Heart right ventricle (tissue), 16 donors: ENCODE measurements at places on chromosomes 4 and X. TPM values are rescaled to one million over a fixed set of nuclear protein-coding genes. Genes with fewer than 3 reads are reported as not detected.

GRCh38 chr4:168200685-168201084 is 108.3 kb downstream of the ANXA10 start:
- DNase-seq: no peak

GRCh38 chr4:137934911-137935310 is 307.2 kb downstream of the SLC7A11 start:
- DNase-seq: no peak

DNA sequence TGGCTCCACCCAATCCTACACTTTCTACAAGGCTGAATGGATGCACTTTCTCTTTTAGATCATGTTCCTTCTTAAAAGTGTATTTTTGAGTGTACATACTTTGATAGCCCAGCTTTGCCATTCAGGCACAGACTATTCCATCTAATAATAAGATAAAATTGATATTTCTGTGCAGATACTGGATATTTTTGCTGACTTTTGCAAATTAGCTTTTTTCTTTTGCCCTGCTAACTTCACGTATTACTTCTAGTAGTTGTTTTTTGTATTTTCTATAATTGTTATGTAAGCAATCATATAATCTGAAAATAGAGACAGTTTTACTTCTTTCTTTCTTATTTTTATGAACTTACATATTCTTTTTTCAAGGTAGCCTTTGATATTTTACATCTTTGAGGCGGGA is 13.5 kb upstream of the GYPA start:
- DNase-seq: no peak

GRCh38 chr4:140110542-140111215 is 43.3 kb downstream of the MAML3 start:
- DNase-seq: no peak

GRCh38 chr4:159019356-159019755 is 83.5 kb upstream of the RAPGEF2 start:
- peak; percentile 19 for DNase-seq

DNA sequence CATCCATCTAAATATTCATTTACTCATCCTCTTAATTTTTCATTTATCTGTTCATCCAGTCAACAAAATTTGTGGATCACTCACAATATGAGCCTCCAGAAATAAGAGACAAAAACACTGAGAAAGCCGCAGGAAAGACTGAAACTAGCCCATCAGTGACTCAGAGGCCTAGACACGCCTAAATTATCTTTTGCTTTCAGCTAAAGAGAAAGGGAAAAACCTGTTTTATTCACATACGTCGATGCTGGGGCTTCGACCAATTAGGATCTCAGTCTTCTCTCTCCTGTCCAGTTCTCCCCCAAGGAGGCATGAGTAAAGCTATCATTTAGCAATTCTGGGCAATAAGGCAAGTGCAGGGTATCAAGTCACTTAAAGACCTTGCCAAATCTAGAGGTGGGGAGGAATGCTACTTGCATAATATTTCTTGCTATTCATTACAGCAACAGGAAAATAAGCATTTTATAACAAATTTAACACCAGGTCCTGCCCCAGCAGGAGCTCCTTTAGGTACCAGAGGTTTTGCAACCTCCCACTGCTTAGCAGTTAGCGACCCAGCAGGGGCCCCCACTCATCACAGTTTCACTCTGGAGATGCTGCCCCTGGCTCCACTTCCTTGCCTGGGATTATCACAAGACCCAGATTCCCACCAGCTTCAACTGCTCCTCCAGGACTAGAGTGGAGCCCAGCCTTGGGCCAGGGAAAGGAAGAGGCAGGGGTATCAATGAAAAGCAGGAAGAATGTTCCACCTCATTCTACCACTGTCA is 30.1 kb upstream of the TMEM154 start:
- DNase-seq: no peak

GRCh38 chr4:119032921-119033685 is 102.5 kb upstream of the MYOZ2 start:
- DNase-seq: no peak

DNA sequence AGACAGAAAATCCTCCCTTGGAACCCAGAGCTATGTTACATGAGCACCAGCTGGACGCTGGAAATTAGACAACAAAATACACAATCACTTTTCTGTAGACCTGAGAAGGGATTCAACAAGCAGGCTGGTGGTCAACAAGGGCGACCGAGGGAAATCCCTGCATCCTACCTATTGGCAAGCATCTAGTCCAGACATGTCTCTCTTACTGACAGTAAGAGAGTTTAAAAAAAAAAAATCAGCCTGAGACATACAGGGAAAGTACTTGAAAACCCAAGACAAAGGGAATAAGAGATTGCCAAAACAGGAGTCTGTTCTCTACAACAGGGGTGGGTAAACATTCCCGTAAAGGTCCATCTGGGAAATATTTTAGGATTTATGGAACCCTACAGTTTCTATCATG is 108.0 kb downstream of the KDR start:
- DNase-seq: no peak

DNA sequence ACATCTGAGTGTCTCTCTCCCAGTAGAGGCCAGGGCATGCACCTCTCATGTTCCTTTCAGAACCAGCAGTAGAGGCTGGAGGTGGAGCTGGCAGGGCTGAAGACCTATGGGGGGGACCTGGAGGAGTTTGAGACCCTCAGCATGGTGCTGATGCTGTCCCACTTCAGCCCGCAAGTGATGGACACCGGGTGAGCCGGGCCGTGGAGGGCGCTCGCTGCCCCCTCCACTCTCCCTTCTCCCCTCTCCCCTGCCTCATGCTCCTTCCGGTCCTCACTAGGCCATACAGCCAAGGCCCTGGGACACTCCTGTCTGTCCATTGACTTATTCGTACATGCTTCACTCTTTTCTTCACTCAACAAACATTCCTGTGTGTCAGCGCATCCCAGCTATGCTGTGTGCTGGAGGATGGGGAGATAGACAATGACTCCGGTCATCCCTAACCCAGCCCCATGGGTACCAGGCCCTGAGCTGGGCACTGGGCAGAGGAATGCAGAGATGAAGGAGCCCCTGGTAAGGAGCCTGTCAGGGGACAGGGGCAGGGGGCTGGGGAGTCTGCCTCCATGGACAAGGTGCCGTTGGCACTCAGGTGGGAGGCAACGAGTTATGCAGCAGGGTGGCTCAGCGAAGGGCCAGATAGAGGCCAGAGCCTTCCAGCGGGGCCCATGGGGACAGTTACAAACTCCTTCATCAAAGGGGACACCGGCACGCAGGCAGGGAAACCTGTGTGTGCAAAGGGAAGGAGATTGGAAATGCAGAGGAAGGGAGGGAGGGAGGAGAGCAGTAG is 28.4 kb upstream of the WFS1 start:
- DNase-seq: no peak

- DNase-seq: no peak
Measured at GRCh38 chr4:76607266-76607799, 172.3 kb downstream of the SHROOM3 start.

GRCh38 chrX:10167573-10167972 is 10.8 kb downstream of the CLCN4 start:
- no peak for DNase-seq

DNA sequence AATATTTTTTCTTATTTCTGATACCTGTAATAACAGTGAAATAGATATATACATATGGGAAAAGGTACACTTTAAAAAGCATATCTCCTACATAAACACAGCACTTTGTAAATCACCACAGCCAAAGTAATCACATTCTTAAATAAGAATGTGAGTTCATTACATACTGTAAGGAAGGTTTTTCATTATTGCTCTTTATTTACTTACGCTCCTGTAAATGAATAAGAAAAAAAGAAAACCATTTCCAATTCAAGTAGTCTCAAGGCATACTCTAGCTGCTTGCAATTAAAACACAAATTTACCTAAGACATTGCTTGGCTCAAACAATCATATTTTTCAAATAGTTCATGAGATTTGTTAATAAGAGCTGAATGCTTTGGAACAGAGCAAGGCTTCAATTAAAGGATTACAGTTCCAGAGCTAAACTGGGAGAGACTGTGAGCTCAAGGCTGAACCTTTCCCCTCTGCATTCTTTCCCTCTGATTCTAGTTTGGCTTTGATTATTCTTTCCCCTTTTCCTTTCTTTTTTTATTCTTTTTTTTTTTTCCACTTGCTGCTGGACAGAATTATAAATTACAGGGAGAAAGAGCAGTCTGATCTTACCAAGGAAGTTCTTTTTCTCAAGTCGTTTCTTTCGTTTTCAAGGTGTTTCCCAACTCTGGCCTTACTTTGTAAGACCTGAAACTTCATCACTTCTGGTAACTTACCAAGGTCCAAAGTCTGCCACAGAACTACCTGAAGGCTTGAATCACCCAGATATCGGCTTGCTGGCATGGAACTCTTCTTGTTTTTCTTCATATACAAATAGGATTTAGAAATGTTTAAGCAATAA is 278.3 kb downstream of the INPP4B start:
- DNase-seq: no peak

- DNase-seq: no peak
Measured at GRCh38 chr4:153485860-153486259, 19.7 kb downstream of the TMEM131L start.

DNA sequence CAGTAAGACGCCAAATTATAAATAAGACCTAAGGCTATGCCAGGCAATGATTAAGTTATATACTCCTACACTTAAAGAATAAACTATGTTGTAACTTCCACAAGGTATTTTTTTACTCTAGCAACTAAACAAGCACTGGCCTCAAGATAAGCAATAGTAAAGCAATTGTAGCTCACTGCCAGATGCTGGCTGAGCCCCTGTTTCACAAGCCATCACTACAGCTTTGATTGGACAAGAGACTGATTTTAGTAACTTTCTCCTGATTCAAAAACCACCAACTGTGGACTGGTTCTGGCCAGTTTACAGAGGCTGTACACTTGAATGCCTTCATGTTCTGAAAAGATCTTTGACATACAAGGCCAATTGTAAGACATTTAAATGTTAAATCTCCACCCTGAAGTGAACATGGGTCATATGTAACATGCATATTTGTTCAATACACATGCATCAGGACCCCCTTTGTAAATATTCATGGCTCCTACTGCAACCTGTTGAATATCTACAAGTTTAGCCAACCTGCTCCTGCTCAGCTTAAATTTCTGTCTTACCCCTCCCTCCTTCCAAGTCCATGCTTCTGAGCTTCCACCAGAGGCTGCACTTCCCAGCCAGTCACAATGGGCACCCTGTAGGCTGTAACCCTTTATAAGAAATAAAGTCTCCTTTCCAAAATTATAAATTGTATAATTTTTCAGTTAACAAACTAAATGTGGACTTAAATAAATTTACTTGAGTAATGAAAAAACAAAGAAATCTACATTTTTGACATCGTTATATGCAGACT is 423.6 kb downstream of the ANKRD50 start:
- DNase-seq: no peak

GRCh38 chr4:123476089-123476488 is 79.5 kb downstream of the SPRY1 start:
- DNase-seq: no peak

- DNase-seq: no peak
Measured at GRCh38 chr4:173039617-173040577, 128.7 kb upstream of the GALNT7 start.

- no peak for DNase-seq
Measured at GRCh38 chr4:138716559-138717335, 298.8 kb upstream of the NOCT start.

DNA sequence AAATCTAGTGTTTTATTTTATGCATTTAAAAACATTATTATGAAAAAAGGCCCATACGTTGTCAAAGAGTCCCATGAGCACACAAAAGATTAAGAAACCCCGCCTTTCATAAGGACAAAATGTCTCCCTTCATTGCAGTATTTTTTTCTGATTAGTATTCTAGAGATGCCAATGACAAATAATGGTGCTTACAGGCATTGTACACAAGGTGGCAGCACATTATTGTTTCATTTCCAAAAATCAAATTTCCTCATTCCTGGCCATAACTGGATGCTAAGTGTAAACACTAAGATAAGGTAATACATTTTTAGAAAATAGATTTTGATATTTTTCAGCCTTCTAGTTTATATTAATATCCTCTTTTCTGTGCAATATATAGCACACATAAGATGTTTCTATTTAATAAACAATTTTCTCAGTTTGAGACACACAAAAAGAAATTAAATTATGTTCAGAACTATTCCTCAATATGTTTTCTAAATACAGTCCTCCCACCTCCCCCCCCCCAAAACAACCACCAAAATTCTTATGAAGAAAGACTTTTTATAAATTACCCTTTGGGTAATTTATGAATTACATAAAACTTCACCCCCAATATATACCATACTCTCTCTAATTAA is 47.7 kb downstream of the TIGD2 start:
- no peak for DNase-seq

- peak; percentile 13 for DNase-seq
Measured at GRCh38 chrX:18931972-18932371, 51.9 kb downstream of the PHKA2 start.

- DNase-seq: no peak
Measured at GRCh38 chrX:11097933-11098332, 13.2 kb upstream of the HCCS start.

GRCh38 chr4:105014234-105014633 is 132.4 kb upstream of the TET2 start:
- DNase-seq: no peak

DNA sequence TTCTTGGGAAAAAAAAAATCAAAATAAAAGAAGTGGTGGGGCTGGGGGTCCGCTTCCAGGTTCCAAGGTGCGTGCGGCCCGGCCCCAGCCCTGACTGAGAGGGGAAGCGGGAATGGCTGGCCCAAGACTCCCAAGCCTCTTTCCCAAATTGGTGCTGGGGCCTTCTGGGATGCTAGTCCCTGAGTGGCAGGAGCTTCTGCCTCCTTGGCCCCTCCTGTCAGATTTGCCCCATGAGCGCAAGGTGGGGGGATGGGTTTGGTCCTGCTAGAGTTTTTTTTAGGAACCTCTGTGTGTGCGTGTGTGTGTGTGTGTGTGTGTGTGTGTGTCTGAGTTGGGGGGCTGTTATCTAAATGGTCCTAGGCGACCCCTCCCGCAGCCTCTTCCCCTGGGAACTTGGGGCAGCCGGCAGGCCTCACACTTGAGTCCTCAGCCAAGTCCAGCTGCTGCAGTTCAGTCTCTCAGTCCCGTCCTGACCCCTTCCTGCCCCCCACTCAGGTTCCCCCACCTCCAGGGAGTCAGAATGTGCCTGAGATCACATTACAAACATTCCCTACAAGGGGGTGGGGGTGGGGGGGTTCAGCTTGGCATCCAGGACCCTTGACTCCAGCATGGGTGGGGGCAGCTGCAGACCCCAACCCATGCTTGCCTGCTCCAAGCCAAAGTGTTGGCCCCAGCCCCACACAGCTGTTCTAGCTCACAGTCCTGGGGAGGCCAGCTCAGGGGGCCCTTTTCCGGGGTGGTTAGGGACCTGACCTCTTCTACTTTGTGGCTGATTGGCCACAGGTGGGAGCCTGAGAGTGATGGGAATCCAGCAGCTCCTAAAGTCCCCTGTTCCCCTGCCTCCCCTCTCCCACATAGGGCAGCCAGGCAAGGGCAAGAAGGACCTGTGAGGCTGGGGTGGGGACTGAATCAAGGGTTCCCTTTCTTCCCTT is 4.0 kb downstream of the EFNB1 start:
- no peak for DNase-seq

Gene FGFBP2
- total RNA-seq: 2.2 TPM

Gene WFS1
- 70.8 TPM for total RNA-seq

Gene SHROOM2
- 0.13 TPM for total RNA-seq

Gene RADX
- total RNA-seq: 3.7 TPM

Gene MAGEB1
- not detected for total RNA-seq

Gene BMPR1B
- total RNA-seq: 3.3 TPM

Gene SLC7A11
- total RNA-seq: 0.46 TPM

Gene RENBP
- total RNA-seq: 17.0 TPM

Gene CSN2
- total RNA-seq: not detected

Gene SMIM31
- not detected for total RNA-seq

Gene PRKG2
- total RNA-seq: not detected

Gene TMEM129
- 33.4 TPM for total RNA-seq

Gene IQSEC2
- 12.8 TPM for total RNA-seq

Gene SCD5
- 4.7 TPM for total RNA-seq

Gene NDST3
- total RNA-seq: not detected

Gene RTL3
- 0.19 TPM for total RNA-seq

Gene LRAT
- not detected for total RNA-seq

Gene RBM47
- 5.7 TPM for total RNA-seq

Gene ATP11C
- 4.8 TPM for total RNA-seq
